Midbrain (tissue), 1 donor: ENCODE measurements at places on chromosomes 5 and 9.

GRCh38 chr5:98397081-98397480 is 376.4 kb upstream of the RGMB start:
- DNase-seq, result no peak

DNA sequence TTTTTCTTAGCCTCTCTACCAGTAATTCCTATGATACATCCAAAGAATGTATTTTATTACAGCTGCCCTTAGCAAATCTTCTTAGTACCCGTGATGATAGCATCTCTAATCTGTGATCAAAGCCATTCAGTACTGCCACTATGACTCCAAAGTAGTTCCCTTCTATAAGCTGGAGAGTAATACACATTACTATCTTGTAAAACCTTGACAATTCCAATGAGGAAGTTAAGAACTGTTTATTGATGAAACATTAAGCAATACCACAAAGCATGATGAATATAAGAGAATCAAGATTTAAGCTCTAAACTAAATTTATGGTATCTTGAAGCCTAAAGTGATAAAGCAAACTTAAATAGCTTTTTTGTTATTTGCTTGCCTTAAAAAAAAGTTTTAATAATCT is 86.1 kb downstream of the SMIM23 start:
- DNase-seq, result no peak

- DNase-seq, result no peak
Observed at GRCh38 chr5:5050801-5051200, 89.3 kb upstream of the ADAMTS16 start.

DNA sequence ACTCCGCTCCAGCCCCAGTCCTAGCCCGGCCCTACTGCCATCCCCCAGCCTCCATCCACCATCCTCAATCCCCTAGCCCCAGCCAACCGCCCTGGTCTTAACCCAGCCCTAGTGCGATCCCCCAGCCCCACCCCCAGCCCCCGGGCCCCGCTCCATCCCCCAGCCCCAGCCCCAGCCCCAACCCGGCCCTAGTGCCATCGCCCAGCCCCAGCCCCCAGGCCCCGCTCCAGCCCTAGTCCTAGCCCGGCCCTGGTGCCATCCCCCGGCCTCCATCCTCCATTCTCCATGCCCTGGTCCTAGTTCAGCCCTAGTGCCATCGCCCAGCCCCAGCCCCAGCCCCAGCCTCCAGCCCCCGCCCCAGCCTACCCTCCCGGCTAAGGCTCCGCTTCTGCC is 398 bp downstream of the TOR1A start:
- DNase-seq, result no peak

- DNase-seq, result no peak
Observed at GRCh38 chr5:40877371-40877988, 31.8 kb upstream of the C7 start.

DNA sequence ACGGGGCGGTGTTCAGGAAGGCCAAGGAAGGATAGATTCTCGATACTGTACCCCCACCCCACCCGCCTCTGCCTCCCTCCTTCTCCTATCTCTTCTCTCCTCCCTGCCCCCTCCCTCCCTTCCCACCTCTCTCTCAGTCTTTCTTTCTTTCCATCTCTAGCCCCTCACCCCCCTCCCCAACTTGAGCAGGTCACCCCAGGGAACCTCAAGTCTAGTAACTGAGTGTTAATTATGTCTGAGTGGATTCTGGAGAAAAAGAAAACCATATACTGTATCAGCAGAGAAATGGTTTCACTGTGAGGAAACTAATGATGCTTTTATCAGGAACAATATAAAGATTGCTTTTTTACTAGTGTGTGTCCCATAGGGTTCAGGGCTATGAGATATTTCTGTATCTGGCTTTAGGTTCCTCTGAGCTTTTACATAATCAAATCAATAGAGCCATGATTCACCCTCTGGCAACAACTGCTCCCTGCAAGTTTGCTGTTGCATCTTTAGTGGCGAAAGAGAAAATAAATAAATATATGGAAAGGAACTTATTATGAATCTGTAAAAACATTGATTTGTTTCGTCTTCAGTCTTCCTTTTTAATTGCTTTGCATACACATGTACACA is 639.7 kb downstream of the CCDC171 start:
- no peak for DNase-seq

DNA sequence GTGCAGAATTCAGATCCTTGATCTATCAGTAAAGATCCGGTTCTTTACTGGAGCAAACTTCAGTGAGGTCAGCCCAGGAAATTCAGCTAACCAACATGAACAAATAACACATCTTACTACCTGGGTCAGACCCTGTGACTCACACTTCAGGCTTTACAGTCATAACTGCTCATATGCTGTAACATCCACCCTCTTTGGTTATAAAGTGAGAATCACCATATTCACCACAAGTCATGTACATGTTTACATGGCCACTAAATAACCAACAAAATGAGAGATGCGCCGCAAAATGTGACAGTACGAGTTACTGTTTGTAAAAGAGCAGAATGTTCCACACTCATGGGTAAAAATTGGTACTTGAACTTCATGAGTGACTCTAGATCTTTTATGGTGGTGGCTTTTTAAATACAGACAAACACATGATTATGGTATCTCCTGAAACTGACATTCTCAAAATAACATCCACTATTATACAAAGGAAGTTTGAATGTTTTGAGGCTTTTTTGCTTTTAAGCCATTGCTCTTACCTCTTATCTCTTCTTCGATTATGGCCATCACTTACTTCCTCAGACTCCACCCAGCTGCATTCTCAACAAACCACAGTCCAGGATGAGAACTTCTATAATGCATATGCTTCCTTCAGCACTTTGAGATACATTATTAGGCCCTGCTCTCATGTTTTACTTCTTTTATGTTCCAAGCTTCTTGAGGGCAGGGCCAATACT is 516.6 kb downstream of the RAB3C start:
- no peak for DNase-seq

GRCh38 chr9:93620041-93620506 is 43.7 kb downstream of the PHF2 start:
- DNase-seq, result no peak

GRCh38 chr5:75351139-75351926 is 14.3 kb downstream of the HMGCR start:
- no peak for DNase-seq

- no peak for DNase-seq
Observed at GRCh38 chr9:132975961-132976360, 2.5 kb upstream of the GFI1B start.

DNA sequence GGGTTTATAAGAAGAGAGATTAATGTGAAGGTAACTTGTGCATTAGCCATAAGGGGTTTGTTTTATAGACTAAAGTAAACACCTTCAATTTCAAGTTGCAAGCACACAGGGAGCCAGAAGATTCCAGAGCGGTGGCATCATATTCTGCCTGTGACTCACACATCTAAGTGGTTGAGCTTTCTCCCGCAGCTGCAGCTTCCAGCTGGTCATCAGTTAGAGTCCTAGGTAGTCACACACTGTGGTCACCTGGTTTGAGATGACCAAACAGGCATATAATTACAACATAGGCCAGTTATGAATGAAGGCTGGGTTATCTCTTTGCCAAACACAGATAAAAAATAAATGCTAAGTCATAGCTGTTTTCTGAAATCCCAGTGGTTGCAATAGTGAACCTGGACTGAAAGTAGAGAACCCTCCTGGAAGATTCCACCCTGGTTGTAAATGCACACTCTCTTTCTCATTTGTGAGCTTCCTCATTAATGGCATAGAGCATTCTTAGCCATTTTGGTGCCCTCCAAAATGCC is 171.3 kb downstream of the GDNF start:
- DNase-seq, result no peak

DNA sequence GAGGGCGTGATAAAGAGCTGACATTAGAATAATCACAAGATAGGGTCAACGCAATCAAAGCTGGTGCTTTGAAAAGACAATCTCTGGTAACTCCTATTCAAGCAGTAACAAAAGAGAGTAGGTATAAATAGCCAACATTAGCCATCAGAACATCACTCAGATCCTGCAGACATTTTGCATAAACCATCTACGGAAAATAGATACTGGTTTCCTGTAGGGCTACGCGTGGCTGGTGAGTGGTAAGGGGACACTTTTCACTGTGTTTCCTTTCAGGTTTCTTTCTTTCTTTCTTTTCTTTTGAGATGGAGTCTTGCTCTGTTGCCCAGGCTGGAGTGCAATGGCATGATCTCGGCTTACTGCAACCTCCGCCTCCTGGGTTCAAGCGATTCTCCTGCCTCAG is 22.3 kb downstream of the TTF1 start:
- no peak for DNase-seq

DNA sequence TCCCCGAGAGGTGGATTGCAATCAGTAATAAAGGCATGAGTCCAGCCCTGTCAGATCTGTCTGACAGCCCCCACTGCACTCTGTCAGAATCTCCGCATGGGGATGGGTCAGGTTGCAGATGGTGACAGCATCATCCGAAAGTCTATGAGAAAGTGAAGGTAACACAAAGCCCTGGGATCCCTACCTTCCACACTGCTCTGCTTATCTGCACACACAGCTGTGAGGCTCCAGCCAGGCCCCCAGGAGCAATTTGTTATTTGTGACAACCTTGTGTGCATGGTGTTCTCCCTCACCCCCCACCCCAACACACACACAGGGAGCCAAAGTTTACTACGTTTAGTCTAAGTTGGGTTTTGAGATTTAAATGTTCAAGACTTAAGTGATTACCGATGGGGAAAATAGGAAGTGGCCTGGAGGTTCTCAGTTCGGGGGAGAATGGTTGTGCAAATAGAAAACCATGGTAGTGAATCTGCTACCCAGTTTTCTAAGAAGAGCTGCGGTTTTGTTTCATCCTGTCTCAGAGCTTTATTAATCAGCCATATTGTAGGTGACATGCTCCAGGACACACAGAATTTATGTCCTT is 92.7 kb downstream of the SV2C start:
- no peak for DNase-seq

GRCh38 chr9:36166168-36166927 is 2.8 kb upstream of the CCIN start:
- DNase-seq, result peak; percentile 83

DNA sequence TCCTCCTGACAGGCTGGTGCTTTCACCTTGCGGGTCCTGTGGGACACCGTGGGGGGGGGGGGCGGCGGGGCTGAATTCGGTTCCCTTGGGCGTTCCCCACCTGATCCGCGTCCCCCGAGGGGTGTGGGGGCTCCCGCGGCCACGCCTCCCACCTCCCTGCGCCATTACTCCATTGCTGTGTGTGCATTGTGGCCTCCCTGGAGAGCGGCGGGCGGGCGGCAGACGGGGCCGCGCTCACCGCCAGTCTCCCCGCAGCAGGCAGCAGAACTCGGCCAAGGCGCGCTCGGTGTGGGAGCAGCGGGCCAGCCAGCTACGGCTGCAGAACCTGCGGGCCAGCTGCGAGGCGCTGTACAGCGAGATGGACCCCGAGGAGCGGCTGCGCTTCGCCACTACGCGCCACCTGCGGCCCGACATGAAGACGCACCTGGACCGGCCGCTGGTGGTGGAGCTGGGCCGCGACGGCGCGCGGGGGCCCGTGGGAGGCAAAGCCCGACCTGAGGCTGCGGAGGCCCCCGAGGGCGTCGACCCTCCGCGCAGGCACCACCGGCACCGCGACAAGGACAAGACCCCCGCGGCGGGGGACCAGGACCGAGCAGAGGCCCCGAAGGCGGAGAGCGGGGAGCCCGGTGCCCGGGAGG is 145.3 kb downstream of the CACNA1B start:
- DNase-seq, result no peak

- DNase-seq, result peak; percentile 2
Observed at GRCh38 chr9:80605129-80605528, 1033.4 kb downstream of the TLE4 start.

DNA sequence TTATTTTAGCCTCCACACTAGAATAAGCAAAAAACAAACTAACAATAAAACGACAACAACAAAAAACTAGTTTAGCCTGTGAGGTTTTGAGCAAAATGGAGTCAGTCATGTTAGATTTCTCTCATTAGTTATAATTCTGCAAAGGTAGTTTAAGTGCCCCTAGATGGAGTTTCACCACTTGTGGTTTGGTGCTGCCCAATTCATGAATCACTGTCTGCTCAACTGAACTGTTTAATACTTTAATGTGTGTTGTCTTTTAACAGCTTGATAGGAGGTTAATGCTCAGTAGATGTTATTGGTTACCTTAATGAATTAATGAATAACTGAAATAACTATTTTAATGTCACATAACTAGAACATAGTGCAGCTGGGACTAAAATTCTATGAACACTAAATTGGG is 3.5 kb upstream of the PLAA start:
- no peak for DNase-seq

GRCh38 chr5:143679777-143680176 is 132.2 kb upstream of the HMHB1 start:
- DNase-seq, result no peak

DNA sequence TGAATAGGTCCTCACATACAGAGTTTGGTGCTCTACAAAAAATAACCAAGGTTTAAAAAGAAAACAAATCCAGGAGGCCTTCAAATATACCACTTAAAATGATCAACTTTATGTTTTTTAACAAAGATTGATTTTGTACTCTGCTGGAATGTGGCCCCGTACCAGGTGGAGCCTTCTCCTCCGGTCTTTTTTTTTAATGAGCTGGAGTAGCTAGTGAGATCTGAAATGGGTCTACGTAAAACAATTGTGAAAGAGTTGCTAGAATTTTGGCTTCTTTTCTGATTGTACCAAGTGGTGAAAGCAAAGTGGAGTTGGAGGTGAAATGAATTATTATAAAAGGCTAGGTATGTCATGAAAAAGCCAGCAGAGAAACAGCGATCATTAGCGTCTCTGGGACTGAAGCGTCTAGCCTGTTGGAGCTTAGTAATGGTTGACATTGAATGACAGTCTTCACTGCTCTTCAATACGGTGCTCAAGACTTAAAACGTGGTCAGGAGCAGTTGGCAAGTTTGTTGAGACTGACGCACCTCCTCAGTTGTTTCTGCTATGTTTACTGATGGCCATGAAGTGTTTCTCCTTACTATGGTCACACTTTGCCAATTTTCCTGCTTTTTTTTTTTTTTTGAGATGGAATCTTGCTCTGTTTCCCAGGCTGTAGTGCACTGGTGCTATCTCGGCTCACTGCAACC is 84.4 kb downstream of the DAPK1 start:
- DNase-seq, result no peak

GRCh38 chr9:123691765-123692303 is 238.1 kb downstream of the DENND1A start:
- DNase-seq, result no peak

DNA sequence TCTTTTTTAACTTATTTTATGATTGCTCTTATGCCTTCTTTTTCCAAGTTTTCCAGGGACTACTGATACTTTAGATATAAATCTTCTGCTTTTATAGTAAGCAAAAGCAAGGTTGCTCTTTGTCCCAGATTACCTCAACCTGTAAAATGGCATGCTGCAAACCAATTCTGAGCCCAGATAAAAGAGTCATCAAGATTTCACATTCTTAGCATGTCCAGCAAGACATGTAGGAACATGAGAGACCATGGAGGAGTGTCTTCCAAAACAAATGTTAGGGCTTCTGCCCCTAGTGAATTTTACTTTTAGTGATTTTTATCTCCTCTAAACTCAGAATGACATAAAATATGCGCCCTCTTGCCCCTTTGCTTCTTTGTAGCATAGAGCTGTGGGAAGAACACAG is 7.0 kb upstream of the CDC20B start:
- DNase-seq, result no peak

DNA sequence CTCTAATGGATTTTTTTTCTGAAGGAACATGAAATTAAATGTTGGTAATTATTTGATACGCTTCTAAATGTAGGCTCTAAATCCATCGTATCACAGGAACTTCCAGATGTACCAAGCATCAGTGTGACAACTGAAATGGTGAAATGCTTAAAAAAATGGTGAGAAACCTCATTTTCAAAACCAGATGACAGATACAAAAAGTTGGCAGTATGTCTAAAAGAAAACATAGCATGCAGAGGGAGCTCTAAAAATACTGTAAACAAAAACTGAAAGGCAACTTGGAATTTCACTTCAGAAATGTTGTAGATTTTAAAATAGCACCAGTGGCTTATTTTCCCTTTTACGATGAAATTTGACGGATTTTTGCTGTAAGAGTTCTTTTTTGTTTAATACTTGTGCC is 1043.6 kb upstream of the WWC1 start:
- no peak for DNase-seq
